SK-N-MC (cell line): ENCODE measurements at places on chromosomes 7 and 10.
A peak's percentile ranks its signal among the peaks of the same experiment; 100 is the strongest.

- no peak for DNase-seq
These were observed 111.0 kb upstream of the PLXDC2 start for GRCh38 chr10:19705250-19705649.

DNA sequence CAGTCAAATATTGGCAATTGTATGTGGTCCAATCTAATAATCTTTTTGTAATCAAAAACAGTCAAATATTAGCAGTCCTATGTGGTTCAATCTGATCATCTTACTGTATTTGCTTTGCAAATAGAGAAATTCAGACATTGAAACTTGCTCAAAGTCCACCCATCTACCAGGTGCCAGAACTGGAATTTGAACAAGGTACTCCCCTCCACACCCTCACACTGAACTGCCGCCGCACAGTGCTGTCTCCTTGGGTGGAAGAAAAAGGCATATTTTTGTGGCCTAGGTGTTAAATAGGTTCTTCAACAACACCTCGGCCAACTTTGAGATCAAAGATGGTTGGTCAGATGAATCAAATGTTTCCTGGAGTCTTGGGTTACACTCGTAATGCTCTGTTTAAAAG lies 544.2 kb upstream of the GALNT17 start:
- DNase-seq: no peak

DNA sequence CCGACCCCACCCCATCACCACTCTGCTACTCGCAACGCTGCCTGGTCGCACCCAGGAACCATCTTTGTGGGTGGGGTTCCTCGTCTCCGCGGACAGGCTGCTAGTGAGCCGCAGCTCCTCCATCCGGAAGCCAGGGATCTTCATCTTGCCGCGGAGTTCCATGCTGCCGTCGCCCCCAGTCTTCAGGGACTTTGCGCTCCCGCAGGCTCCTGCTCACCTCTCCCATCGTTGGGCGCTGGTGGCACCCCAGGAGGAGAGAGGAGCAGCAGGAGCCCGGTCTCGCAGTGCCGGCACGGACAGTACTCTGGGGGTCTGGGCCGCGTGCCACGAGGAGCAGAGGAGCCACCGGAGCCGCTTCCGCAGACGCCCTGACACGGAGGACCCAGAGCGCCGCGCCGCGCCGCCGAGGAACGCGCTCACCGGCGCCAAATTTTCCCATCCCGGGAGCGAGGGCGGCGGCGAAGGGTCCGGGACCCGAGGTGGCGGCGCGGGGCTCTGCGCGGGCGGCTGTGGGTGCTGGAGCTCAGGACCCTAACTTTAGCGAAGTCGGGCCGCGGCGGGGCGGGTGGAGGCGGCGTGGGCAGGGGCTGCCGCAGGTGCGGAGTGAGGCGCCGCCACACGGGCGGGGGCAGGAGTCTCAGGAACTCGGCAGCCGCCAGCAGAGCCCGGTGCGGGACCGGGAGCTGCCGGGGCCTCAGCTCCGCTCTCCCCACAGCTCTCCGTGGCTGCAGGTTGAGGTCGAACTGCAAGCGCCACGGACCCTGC lies 750.1 kb upstream of the SORCS1 start:
- DNase-seq: no peak

DNA sequence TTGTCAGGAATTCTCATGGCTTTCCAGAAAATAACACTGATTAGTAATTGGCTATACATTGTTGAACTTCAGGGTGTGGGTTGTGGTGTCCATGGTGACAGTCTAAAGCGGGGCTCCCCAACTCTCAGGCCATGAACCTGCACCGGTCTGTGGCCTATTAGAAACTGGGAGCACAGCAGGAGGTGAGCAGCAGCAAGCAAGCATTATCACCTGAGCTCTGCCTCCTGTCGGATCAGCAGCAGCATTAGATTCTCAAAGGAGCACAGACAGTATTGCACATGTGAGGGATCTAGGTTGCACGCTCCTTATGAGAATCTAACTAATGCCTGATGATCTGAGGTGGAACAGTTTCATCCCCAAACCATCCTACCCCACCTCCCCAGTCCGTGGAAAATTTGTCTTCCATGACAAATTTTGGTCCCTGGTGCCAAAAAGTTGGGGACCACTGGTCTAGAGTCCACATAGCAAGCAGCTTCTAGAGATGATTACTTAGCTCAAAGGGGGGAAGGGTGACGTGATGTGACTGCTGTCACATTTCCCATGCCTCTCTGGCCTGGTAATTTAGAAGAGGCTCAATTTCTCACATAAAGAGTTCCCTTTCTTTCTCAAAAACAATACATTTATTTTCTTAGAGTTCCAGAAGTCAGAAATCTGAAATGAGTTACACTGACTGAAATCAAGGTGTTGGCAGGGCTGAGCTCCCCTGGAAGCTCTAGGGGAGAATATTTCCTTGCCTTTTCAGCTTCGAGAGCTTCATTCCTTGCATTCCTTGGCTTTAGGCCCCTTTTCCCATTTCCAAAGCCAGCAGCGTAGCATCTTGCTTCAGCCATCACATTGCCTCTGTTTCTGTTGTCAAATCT lies 17.6 kb upstream of the FAM221A start:
- DNase-seq: no peak

DNA sequence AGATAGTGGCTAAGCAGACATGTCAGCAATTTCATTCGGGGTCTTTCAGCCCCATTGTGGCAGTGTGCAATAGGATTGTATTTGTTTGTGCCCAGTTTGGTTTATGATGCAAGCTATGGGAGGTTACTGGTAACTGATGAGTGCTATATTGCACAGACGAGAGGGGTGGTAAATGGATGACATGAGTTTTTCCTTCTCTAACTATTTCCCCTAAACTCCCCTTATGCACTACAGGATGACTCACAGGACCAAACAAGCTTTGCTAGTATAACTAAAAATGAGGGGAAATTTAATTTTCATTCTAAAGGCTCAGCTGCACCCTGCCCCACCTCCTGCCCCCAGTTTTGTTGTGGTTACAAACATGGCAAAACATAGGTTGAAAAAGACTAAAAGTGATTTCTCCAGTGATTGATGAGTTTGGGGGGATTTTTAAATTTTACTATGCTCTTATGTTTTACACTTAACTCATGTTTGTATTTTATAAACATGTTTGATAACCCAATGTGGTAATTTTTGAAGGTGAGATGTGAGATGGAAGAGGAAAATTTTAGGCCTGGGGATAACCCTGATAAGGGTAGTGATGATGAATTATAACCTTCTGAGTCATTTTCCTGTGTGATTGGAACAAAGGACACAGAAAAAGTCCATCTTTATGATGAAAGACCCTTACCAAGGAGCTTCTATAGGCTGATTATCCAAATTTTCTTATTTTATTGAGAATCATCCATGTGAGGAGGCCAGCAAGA lies 60.8 kb upstream of the NAMPT start:
- DNase-seq: no peak

- DNase-seq: no peak
These were observed 78.3 kb downstream of the HTR7 start for GRCh38 chr10:90779548-90779947.

DNA sequence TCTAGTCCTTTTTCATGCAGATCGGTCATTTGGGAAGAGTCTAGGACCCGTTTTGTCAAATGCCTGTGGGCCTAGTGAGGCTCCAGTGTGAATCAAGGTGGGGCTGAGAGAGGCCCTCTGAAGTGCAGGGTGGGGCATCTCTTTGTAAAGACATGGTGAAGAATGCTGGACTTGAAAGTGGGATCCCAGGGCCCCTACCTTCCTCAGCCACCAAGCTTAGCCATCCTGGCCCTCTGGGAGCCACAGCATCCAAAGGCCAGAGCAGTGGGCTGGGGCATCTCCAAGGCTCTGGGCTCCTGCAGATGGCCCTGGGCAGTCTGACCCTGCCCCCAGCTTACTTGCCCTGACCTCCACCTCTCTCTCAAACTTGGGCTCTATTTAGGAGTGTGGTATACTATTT lies 78.5 kb downstream of the ADCY1 start:
- no peak for DNase-seq

DNA sequence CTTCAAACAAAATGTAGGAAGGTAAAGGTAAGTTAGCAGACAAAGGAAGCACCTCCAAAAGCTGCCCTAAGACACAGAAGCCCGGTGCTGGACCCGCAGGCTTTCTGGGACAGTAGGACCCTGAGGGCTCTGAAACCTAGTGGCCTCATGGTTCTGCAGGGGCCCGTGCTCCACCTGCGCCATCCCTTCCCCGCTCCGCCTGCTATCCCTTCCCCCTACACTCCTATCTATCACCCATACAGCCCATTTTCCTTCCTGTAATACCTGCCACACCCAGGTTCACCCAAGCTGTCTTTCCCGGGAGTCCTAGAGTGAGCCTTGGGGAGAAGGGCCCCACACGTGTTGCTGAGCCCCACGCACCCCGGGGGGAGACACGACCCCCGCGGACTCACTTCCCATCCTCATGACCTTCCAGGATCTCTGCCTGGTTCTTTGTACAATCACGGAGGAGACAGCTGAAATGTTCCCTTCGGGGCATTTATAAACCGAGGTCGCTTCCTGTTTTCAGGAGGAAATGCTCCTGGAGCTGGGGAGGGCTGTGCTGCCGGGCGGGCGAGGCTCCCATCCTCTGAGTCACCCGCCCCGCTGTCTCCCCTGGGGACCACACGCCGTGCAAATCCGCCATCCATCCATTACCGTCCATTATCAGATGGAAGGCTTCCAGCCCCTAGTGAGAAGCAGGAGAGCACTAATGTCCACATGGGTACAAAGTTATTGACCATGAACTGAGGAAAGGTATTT lies 251.7 kb upstream of the PITRM1 start:
- peak; percentile 39 for DNase-seq

DNA sequence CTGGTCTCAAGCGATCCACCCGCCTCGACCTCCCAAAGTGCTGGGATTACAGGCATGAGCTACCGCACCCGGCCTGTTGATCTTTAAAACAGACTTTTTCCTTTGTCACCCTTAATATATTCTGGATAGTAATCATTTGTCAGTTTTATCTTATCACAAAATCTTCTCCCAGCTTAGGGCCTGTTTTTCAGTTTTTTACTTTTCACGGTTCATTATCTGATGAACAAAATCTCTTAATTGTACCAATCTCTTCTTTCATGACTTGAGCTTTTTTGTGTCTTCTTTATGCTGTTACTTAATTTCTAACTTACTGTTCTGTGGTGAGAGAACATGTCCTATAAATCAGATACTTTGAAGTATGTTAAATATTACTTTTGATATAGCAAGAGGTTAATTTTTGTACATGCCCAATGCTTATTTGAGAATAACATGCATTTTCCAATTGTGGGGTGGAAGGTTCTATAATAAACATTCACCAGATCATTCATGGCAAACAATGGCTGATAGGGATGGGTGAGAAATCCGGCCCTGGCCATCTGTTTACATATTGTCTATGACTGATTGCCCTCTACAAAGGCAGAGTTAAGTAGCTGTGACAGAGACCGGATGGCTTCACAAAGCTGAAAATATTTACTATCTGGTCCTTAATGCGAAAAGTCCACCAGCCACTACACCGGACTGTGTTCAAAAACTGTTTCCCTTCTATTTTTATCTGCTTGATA lies 5.3 kb downstream of the PAPOLB start:
- no peak for DNase-seq

DNA sequence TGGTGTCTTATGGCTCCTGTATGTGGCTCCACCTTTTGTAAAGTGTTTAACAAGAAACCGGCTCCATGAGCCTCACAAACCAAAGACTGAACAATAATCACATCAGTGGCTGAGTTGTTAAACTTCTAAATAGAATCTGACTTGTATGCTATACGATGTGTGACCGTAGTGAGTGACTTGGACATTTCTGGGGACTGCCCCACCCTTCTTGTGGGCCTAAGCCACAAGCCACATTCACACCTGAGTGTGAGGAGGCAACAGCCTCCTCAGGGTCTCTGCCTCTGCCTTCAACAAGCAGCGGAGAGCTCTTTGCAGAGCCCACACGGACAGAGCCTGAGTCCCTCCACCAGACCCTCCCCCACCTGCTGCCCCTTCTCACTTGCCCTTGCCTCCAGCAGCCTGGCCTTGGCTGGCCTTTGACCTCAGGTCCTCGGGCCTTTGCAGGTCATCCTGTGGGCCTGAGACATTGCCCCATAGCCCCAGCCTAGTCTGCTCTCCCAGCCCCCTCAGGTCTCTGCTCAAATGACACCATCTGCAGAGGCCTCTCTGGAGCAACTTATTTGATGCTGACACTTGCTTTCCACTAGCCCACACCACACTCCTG lies 156.8 kb upstream of the TNS3 start:
- DNase-seq: no peak

GRCh38 chr10:102185272-102185671 lies 33.1 kb downstream of the NOLC1 start:
- no peak for DNase-seq

GRCh38 chr7:229184-229964 lies 37.0 kb downstream of the FAM20C start:
- no peak for DNase-seq

- no peak for DNase-seq
These were observed 512.9 kb downstream of the ATRNL1 start for GRCh38 chr10:115606086-115606485.

DNA sequence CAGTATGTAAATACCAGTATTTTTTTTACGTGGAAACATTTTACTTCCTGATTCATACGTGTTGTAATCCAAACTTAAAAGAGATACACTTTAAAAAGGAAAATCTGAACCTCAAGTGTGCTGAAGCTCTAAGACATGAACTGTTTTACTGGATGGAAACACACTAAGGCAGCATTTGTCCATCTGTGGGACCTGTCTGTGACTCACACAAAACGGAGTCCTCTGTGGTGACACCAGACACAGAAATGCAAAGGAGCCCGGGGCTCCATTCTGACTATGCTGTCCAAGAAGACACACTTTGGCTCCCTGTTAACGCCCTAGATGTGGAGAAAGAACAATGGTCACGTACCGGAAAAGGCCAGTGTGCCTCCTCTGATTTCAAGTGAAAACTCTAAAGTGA lies 23.9 kb downstream of the RNF133 start:
- DNase-seq: no peak

DNA sequence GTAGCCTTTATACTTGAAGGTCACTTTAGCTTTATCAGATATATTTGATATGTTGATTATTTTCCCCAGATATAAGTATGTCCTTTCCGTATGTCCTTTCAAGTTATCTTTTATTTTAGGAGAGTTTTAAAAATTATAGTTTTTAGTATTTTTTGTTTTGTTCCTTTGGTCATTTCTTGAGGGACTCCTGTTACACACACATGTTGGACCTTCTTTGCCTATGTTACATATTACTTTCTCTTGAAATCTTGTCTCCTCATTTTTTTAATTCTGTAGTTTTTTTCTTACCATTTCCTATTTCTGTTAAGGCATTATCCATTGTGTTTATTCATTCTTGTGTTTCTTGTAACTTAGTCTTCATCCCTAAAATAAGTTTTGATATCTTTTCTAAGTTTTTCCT lies 23.9 kb downstream of the GLCCI1 start:
- no peak for DNase-seq

DNA sequence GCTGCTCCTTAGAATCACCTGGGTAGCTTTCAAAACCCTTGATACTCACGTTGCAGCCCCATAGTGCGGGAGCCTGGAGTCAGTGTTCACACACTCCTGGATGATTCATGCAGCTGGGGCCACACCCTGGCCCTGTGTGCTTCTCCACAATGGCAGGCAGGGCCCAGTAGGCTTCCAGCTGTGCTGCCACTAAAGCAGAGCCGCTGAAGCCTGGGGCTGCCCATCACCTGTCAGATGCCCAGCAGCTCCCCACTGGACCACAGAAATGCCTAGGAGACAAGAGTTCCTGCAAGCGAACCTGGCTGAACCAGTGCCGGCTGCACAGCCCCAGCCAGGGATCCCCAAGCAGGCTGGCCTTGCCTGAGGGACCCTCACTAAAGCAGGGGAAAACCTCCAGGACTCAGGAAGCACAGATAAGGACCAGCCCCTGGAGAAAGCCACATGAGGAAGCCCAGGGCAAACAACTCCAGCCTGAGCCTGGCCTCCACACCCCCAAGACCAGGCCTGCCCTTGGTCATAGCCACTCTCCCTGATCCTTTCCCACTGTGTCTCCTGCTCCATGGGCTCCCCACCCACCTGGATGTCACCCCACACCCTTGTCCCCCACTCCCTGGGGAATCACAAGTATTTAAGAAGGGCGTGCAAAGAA lies 111.9 kb downstream of the GRID1 start:
- no peak for DNase-seq
